ENCODE measurements at places on chromosomes 6 and 20. TPM values are rescaled to one million over a fixed set of nuclear protein-coding genes. Genes with fewer than 3 reads are reported as not detected.

The DDX39B gene
- 1,164 TPM for polyA plus RNA-seq

The MLN gene
- not detected for polyA plus RNA-seq

The OTOR gene
- polyA plus RNA-seq, result not detected

The RBM24 gene
- polyA plus RNA-seq, result 3.2 TPM

The SUMO4 gene
- polyA plus RNA-seq, result 0.09 TPM

The ERVFRD-1 gene
- polyA plus RNA-seq, result not detected

The ROMO1 gene
- polyA plus RNA-seq, result 1,070 TPM

The HAO1 gene
- polyA plus RNA-seq, result not detected

DNA sequence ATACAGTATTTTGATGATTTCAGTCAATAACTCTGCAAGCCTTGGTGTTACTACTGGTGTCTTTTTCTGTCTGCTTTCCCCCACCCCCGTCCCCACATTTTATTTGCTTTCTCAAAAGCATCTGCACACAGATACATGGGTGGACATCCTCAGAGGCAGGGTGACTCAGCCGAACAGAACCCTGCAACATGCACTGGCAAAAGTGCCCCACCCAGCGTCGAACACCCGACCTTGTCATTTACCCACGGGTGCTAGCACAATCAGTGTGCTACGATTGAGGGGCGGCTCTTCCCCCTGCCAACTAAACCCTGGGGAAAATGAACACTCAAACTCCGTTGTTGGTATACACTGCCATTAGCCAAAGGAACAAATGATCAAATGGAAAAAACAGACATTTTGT is 115.9 kb upstream of the NAA20 start:
- no peak for DNase-seq
- H3K4me3 ChIP-seq, result no peak overlapping the region
- no peaks in the 10 kb centered on the region for H3K36me3 ChIP-seq
- no peaks in the 10 kb centered on the region for H3K4me1 ChIP-seq
- H3K27ac ChIP-seq, result no peak overlapping the region

DNA sequence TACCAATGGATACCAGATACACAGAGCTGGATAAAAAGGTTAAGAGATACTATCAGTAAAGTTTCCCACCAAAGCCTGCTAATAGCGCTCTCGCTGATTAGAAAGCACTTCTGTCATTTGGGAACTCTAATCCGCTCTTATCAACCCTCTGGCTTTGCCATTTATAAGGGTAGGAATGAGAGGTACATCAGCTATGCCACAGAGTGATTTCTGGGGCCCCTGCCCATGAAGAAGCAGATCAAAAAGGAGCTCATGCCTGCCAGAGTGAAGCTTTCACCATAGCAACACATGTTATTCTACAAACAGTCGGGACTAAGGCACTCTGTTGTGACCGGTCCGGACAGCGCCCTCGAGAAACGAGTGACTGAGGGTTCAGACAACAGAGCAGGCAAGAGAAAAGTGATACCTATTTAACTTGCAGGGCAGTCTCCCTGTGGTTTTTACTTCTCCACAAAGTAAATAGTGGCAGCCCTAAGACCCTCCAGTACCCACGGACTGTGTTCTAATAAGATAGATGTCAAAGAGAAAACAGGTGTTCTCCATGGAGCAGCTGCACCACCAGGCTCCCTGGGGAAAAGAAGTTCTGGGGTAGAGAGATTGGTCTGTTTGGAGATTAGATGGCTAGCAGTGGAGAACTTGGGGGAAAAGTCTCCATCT is 5.6 kb downstream of the TRAM2 start:
- DNase-seq, result no peak
- H3K36me3 ChIP-seq, result no peaks in the 10 kb centered on the region
- H3K27ac ChIP-seq, result no peak overlapping the region
- H3K4me3 ChIP-seq, result no peak overlapping the region
- H3K27me3 ChIP-seq, result no peaks in the 10 kb centered on the region

GRCh38 chr6:155013457-155013876 is 18.4 kb downstream of the TIAM2 start:
- H3K36me3 ChIP-seq, result no peaks in the 10 kb centered on the region
- H3K27ac ChIP-seq, result no peak overlapping the region
- H3K4me1 ChIP-seq, result peaks cover 13% of the 10 kb centered on the region

GRCh38 chr20:25223179-25223661 is 24.7 kb upstream of the PYGB start:
- H3K36me3 ChIP-seq, result no peaks in the 10 kb centered on the region
- no peaks in the 10 kb centered on the region for H3K27me3 ChIP-seq
- DNase-seq, result no peak
- peaks cover 4% of the 10 kb centered on the region for H3K4me1 ChIP-seq

GRCh38 chr6:137766596-137767370 is 100.3 kb upstream of the TNFAIP3 start:
- no peak for DNase-seq
- H3K27me3 ChIP-seq, result no peaks in the 10 kb centered on the region
- H3K4me1 ChIP-seq, result no peaks in the 10 kb centered on the region
- no peak overlapping the region for H3K4me3 ChIP-seq
- no peak overlapping the region for H3K27ac ChIP-seq

GRCh38 chr6:583116-583515 is 73.8 kb downstream of the HUS1B start:
- H3K27me3 ChIP-seq, result no peaks in the 10 kb centered on the region
- H3K27ac ChIP-seq, result no peak overlapping the region
- DNase-seq, result no peak

- DNase-seq, result no peak
- no peaks in the 10 kb centered on the region for H3K36me3 ChIP-seq
- no peak overlapping the region for H3K4me3 ChIP-seq
- H3K4me1 ChIP-seq, result no peaks in the 10 kb centered on the region
These were observed 106.8 kb upstream of the PDE10A start for GRCh38 chr6:165769884-165770283.

DNA sequence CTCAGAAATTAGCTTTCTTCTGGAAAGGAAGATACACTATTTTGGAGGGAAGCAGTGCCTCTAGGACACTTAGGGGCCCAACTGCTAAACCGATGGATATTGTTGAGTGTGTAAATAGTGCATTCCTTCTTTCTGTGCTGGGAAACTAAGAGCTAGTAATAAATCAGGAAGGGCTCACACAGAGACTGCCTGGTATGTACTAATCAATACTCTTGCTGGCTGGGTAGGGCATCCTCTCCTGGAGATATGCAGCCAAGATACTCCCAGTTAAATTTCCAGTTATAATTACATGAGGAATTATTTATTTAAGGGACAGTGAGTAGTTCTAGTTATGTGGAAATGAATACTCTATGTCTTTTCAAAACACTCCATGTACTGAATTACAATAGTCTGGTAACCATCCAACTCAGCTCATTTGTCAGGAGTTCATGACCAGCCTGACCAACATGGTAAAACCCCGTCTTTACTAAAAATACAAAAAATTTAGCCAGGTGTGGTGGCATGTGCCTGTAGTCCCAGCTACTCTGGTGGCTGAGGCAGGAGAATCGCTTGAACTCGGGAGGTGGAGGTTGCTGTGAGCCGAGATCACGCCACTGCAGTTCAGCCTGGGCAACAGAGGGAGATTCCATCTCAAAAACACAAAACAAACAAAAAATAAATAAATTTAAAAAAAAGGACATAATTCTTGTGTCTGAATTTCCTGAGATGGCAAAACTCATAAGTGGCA is 100.0 kb downstream of the OR2B2 start:
- peaks cover 6% of the 10 kb centered on the region for H3K4me1 ChIP-seq
- no peaks in the 10 kb centered on the region for H3K36me3 ChIP-seq
- DNase-seq, result no peak
- H3K4me3 ChIP-seq, result peak overlapping the region; percentile 29
- H3K27me3 ChIP-seq, result no peaks in the 10 kb centered on the region

- no peaks in the 10 kb centered on the region for H3K36me3 ChIP-seq
- no peak overlapping the region for H3K4me3 ChIP-seq
- peak; percentile 79 for DNase-seq
- H3K27me3 ChIP-seq, result no peaks in the 10 kb centered on the region
These were observed 42.5 kb downstream of the EIF2S2 start for GRCh38 chr20:34069341-34070078.

- no peaks in the 10 kb centered on the region for H3K27me3 ChIP-seq
- DNase-seq, result no peak
- no peak overlapping the region for H3K4me3 ChIP-seq
These were observed 171.4 kb downstream of the MYLK4 start for GRCh38 chr6:2579241-2579761.

DNA sequence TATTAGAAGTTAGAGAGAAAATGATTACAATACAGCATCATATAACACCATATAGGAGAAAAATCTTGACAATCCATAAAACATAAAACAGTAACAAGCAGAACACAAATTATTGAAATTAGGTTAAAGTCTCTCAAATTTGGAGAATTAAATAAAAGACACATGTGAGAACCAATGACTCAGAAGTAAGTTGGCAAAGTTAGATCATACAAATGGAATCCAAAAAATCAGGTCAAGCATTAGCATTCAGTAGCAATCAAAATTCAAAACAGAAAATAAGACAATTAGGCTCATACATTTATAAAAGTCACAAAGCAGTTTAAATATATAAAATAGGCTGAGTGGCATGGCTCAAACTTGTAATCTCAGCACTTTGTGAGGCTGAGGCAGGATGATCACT is 775.6 kb downstream of the PHF3 start:
- no peak overlapping the region for H3K4me3 ChIP-seq
- DNase-seq, result no peak
- no peak overlapping the region for H3K27ac ChIP-seq
- no peaks in the 10 kb centered on the region for H3K27me3 ChIP-seq

GRCh38 chr6:41167173-41167963 is 4.5 kb upstream of the TREM2 start:
- no peak overlapping the region for H3K27ac ChIP-seq
- peaks cover 8% of the 10 kb centered on the region for H3K4me1 ChIP-seq
- DNase-seq, result no peak
- H3K4me3 ChIP-seq, result no peak overlapping the region

DNA sequence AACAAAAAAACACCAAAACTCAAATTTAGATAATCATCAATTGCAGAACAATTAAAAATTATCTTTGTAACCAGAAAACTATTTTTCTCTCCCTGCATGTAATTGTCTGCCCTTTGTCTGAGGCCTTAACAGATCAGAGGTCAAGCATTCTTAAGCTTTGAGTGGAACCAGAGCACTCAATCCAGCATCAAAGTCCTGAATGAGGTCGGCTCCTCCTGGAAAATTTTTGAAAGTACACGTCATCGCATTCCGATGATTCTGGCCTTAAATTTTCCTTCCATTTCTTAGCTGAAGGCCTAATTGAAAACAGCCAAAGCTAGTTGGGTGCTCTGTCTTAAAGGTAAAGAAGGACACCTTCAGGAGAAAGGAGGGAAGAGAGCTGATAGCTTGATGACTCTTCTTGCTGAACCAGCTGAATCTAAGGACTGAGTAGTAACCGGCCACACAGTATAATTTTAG is 510.2 kb upstream of the SULF2 start:
- no peak for DNase-seq
- H3K4me1 ChIP-seq, result peaks cover 6% of the 10 kb centered on the region
- no peak overlapping the region for H3K4me3 ChIP-seq
- H3K27ac ChIP-seq, result peak overlapping the region; percentile 52

DNA sequence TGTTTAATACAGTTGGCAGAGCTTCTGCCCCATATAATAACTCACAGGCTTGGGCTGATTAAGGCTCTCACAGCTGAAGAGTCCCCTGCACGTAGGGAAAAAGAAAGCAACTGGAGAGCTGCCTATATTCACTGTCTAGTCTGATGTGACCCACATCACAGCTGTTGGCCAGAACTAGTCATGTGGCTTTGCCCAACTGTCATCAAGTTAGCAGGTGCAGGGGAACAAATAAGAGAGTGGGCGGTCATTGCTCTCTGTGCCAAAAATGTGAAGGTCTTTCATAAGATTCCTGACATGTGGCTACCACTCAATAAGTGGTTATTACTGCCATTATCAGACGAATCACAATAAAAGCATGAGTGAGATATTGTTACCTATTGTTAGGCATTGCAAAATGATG is 665.2 kb downstream of the DOK5 start:
- no peak for DNase-seq
- H3K4me3 ChIP-seq, result no peak overlapping the region
- no peaks in the 10 kb centered on the region for H3K27me3 ChIP-seq
- no peak overlapping the region for H3K27ac ChIP-seq

DNA sequence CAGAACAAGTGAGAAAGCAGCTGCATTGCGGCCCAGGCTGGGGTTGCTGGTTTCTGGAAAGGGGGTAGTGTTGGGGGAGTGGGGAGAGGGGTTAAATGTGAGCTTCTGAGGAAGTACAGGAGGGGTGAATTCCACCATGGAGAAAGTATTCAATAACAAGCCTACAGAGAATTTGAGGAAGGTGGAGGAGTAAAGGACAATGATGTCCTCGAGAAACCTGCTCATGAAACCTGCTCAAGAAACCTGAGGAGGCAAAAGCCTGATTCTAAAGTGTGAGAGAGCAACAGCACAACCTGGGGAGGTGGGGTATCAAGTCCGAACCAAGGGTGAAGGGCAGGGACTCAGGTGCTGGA is 138.3 kb upstream of the ESR1 start:
- no peak for DNase-seq
- no peaks in the 10 kb centered on the region for H3K36me3 ChIP-seq
- no peak overlapping the region for H3K4me3 ChIP-seq
- H3K4me1 ChIP-seq, result no peaks in the 10 kb centered on the region

GRCh38 chr20:24676353-24676977 is 207.0 kb downstream of the SYNDIG1 start:
- no peaks in the 10 kb centered on the region for H3K27me3 ChIP-seq
- H3K4me3 ChIP-seq, result no peak overlapping the region
- no peaks in the 10 kb centered on the region for H3K36me3 ChIP-seq
- no peak for DNase-seq

GRCh38 chr6:8829796-8830195 is 394.5 kb upstream of the SLC35B3 start:
- H3K4me3 ChIP-seq, result no peak overlapping the region
- DNase-seq, result no peak
- no peaks in the 10 kb centered on the region for H3K4me1 ChIP-seq
- no peak overlapping the region for H3K27ac ChIP-seq

GRCh38 chr20:15336536-15336935 is 999.1 kb upstream of the FLRT3 start:
- no peaks in the 10 kb centered on the region for H3K36me3 ChIP-seq
- no peak overlapping the region for H3K4me3 ChIP-seq
- no peak overlapping the region for H3K27ac ChIP-seq
- H3K4me1 ChIP-seq, result no peaks in the 10 kb centered on the region
- H3K27me3 ChIP-seq, result no peaks in the 10 kb centered on the region
- DNase-seq, result no peak

DNA sequence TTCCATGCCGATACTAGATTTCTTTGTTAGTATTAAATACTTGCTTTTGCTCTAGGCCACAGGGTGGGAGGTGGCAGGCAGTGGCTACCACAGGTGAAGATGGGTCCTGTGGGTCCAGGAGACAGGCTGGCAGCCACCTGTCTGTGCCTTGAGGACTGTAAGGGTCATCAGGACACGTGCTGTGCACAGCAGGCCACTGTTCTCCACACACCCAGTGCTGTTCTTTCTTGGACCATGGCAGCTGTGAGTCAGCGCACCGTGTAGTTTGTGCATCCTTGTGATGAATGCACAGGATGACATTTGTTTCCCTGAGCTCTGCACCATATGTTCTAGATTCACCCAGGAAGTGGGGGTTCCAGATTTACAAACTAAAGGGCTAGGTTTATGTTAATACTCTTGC is 317.0 kb downstream of the ZFAND3 start:
- H3K4me3 ChIP-seq, result no peak overlapping the region
- peaks cover 15% of the 10 kb centered on the region for H3K4me1 ChIP-seq
- no peaks in the 10 kb centered on the region for H3K27me3 ChIP-seq
